SJCRH30 (cell line): ENCODE measurements at places on chromosomes 12 and 14.

DNA sequence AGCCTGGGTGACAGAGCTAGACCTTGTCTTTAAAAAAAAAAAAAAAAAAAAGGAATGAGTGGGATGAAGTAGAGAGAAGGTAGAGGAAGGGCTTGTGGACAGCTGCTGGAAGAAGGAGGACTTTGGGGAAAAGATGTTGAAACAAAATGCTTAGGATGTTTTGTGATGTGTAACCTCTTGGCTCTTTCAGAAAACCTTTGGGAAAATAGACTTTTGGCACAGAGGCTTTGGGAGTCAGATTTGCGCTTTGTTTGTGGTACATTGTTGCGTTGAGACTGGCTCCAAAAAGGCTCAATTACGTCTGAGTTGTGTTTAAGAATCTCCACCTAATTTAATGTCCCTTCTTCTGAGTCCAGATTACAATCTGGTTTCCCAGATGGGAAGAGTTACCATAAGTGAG lies 32.9 kb upstream of the SPTLC2 start:
- no peak for DNase-seq

GRCh38 chr14:24237463-24237955 lies 4.8 kb downstream of the GMPR2 start:
- no peak for DNase-seq

DNA sequence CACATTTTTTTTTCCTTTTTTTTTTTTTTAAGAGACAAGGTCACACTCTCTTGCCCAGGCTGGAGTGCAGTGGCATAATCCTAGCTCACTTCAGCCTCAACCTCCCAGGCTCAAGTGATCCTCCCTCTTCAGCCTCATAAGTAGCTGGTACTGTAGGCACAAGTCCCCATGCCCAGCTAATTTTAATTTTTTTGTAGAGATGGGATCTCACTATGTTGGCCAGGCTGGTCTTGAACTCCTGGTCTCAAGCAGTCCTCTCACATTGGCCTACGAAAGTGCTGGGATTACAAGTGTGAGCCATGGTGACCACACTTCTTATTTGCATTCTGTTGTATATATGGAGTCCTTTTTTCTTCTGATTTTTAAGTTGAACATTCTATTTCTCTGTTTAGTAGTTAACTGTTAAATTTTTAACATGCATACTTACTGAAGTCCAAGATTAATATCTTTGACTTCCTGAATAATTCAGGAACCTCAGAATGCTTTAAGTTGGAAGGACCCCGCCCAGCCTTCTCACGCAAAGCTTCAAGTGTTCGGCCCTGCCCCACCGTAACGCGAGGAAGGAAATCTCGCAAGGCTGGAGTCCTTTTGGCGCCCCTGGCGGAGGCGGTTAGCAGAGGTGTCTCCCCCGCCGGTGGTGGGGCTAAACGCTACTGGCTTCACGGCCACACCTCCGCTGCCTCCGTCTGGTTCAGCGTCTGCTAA lies 21.6 kb downstream of the SPATS2 start:
- no peak for DNase-seq

DNA sequence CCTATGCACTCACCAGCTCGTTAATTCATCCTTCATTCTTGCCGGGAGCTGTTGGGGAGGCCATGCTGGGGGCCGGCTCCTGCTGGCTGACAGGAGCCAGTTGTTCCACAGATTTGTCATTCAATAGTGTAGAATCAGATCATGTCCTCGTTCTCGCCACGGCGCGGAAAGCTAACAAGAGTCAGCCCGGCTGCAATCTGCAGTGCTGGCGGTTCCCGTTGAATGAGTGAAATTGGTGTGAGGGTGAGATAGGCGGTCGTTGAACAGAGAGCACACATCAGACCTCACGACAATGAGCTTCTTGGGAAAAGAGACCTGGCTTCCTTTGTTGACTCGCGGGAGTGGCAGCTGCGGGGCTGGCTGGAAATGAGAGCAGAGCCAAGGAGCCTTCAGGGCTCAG lies 57.5 kb downstream of the KIF26A start:
- DNase-seq, result peak; percentile 71

DNA sequence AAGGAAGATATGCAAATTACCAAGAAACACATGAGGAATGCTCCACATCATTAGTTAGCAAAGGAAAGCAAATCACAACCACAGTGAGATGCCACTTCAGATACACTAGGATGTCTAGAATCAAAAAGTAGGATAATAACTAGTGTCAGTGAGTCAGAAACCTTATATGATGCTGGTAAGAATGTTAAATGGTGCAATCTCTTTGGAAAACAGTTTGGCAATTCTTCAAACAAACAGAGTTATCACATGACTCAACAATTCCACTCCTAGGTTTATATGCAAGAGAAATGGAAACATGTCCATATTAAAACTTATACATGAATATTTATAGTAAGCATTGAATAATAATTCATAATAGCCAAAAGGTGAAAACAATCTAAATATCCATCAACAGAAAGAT lies 220.9 kb downstream of the FOXG1 start:
- DNase-seq, result no peak

- DNase-seq, result no peak
These were observed 3.3 kb downstream of the CNOT2 start for GRCh38 chr12:70246580-70246979.

- DNase-seq, result peak; percentile 4
These were observed 243.7 kb downstream of the C12orf75 start for GRCh38 chr12:105574056-105574715.

- no peak for DNase-seq
These were observed 449.1 kb upstream of the SOX5 start for GRCh38 chr12:24398605-24399004.

GRCh38 chr12:55037351-55037987 lies 17.7 kb downstream of the NEUROD4 start:
- DNase-seq, result peak; percentile 27

- no peak for DNase-seq
These were observed 2.4 kb downstream of the LGR5 start for GRCh38 chr12:71441836-71442566.

DNA sequence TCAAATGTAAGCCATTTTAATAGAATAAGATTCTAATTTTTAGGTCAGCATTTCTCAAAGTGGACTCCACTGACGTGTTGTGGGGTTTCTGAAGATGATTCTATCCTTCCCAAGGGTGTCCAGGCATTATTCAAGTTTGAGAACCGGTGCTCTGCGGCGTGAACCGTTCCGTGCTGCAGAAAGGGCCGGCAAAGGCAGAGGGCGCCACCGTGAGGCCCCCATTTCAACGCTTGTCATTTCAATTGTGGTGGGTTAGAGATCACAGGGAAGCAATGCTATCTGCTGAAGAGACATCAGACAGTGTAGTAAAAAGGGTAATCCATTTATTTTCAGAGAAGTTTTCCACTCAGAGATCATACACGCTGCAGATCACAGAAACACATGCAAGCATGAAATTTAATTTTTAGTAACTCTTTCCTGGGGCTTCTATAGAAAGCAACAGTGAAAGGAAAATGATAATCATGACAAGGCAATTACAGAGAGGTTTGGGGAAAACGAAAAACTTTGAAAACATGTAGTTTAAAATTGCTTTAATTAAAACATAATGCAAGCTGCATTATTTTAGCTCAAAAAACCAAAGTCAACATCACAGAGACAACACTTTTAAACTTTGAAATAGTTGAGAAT lies 201.7 kb downstream of the EXOC5 start:
- peak; percentile 37 for DNase-seq

DNA sequence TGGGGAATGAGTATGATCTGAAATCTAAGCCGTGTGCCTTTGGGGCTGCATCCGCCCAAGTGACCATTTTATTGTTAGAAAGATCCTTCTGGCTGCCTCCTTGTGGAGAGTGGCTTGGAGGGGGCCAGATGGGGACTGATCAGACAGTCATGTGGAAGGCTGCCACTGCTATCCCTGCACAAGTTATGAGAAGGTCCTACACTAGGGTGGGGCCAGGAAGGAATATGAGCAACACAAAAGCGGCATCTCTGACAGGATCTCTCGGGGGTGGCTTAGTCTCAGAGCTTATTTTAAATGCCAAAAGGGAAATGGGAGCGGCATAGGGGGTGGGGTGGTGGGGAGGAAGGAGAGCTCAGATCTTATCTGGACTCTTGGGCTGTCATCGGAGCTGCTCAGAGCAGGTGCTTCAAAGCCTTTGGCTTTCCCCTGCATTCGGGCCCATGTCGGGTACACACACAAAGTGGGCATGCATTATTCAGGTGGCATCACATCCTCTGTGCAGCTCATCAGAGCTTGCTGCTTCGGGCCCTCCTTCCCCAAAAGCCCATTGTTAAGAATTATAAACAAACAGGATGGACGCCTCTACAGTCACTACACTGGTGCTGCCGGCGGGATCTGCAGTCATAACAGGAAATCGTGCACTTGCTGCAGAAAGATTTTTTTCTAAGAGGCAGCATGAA lies 805.4 kb downstream of the VRK1 start:
- DNase-seq, result no peak

- DNase-seq, result no peak
These were observed 4.1 kb downstream of the PELI2 start for GRCh38 chr14:56122301-56122700.

GRCh38 chr14:43687921-43688320 lies 819.2 kb downstream of the FSCB start:
- DNase-seq, result no peak

DNA sequence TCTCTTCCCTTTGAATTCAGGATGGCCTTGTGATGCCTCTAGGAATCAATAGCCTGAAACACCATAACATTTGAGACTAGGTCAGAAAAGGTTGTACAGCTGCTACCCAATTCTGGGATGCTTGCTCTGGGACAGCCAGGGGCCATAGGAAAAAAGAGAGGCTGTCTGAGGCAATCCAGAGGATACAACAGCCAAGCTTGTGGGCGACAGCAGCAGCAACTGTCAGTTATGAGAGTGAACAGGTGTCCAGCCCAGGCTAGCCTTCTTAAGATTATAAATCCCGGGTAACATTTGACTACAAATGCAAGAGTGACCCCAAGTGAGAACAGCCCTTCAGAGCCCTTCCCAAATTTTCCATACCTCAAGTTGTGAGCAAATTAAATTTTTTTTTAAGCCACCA lies 11.1 kb downstream of the DCN start:
- peak; percentile 92 for DNase-seq

GRCh38 chr12:88793096-88793495 lies 212.8 kb upstream of the KITLG start:
- DNase-seq, result no peak

GRCh38 chr14:21734457-21735074 lies 60.9 kb upstream of the OR4E1 start:
- DNase-seq, result peak; percentile 6

DNA sequence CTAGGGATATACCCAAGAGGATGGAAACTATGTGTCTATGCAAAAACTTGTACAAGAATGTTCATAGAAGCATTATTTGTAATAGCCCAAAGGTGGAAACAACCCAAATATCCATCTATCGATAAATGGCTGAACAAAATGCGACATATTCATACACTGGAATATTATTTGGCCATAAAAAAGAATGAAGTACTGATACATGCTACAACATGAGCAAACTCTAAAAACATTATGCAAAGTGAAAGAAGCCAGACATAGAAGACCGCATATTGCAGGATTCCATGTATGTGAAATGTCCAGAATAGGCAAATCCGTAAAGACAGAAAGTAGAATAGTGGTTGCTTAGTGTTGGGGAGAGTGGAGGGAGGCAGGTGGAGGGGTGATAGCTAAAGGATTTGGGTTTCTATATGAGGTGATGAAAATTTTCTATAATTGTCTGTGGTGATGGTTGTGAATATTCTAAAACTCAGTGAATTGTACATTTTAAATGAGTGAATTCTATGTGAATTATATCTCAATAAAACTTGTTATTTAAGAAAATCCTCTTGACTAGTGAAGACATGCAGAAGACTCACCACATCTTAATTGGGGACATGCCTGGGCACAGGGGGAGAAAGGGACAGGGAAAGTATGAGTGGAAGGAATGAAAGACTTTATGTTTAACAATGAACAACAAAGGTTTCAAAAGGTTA lies 29.8 kb upstream of the SELPLG start:
- DNase-seq, result no peak

GRCh38 chr12:39032034-39032433 lies 126.6 kb upstream of the CPNE8 start:
- DNase-seq, result no peak

DNA sequence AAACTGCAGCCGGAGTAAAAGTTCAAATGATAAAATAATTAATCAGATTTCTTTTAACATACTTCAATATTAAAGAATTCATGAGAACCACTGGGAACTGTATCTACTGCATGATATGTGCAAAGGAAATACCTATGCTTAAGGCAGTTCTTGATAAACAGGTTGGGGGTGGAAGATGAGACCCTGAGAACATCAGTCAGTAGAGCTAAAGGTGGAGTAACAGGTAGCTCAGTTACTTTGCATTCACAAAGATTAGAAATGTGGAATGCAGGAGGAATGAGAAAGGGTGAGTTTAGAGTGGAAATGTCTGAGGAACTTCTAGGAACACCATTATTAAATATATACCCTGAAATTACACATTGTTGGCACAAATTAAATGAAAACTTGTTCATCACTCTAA lies 78.6 kb downstream of the COX16 start:
- DNase-seq, result no peak

DNA sequence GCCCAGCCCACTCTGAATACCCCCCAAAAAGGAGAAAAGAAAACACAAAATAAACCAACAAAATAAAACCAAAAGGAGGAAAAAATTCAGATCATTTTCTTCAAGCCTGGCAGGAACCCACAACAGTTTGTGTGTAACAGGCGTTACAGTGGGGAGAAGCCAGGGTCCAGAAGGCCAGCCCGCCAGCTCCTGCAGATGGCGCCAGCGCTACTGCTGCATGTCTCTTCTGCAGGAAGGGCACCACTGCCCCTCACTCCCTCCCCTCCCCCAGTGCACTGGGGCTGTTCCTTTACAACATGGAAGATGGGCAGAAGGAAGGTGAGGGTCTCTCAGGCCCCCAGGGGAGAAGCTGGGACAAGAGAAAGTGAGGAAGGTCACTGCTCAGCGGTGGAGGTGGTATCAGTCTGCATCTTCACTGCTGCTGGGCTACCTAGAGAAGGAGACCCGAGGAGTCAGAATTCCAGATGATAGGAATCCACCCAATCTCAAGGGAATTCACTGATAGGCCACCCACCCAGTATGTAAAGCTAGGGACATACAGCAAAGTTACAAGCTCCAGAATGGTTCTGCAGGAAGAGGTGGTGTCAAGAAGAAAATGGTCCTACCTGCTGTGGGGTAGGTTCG lies 2.3 kb upstream of the NOP2 start:
- peak; percentile 69 for DNase-seq

- no peak for DNase-seq
These were observed 5.0 kb upstream of the POP5 start for GRCh38 chr12:120586206-120586605.

DNA sequence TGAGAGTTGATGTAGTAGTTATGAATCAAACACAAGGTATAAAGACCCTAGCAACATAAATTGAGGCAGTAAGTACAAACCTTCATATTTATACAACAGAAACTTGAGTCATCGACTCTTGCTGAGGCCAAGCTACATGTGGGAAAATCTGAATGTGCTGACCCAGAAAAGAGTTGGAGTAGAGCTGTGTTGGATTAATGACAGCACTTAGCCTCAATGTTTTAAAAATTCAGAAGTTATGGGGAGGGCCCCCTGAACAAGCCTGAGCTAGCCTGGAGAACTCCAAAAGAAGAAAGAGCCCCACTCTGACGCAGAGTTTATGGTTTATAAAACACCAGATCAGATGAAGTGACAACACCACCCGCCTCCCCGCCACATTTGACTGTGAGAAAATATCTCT lies 100.0 kb downstream of the DUSP6 start:
- no peak for DNase-seq

GRCh38 chr12:18139989-18140596 lies 50.1 kb upstream of the RERGL start:
- peak; percentile 54 for DNase-seq

- DNase-seq, result no peak
These were observed 2.2 kb downstream of the SCNN1A start for GRCh38 chr12:6373022-6373787.
